ENCODE measurements at places on chromosomes 7 and 10.

DNA sequence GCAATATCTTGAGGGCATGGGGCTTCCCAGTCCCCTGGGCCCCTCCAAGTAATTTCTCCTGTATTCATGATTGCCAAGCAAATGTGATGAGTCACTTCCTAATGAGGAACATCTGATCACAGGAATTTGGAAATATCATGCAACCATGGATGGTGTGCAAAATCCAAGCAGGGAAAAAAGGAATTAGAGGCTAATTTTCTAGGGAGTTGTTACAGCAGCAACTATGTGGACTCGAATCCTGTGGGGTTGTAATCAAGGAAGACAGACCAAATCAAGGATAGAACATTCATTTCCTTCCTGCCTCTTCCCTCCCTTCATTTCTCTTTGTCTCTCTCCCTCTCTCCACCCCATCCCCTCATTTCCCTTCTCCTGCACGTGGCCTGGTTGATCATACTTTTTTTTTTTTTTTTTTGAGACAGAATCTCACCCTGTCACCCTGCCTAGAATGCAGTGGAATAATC is 23.9 kb upstream of the AGFG2 start:
- DNase-seq = no peak

- no peak for DNase-seq
Observed at GRCh38 chr10:104339469-104340110, 1.3 kb upstream of the ITPRIP start.

GRCh38 chr10:114043532-114044246 is at the start of gene ADRB1:
ADRB1 (plus strand) TSS chr10:114043866; CDS start chr10:114044133, 267 bp downstream.
- peak; percentile 73 for DNase-seq

DNA sequence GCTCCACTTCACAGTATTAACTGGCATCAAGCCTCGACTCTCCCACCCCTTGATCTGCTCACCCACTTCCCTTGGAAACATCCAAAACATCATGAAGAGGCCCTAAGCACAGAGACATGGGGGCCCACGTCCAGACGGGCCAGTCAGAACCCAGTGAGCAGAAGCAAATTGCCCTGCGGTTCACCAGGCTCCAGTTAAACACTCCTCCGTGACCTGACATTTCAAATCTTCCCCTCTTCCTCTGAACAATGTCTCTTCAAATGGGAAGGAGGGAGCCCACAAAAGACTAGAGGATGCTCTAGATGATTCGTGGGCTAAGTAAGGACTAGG is 44.8 kb downstream of the CLEC2L start:
- DNase-seq = no peak

DNA sequence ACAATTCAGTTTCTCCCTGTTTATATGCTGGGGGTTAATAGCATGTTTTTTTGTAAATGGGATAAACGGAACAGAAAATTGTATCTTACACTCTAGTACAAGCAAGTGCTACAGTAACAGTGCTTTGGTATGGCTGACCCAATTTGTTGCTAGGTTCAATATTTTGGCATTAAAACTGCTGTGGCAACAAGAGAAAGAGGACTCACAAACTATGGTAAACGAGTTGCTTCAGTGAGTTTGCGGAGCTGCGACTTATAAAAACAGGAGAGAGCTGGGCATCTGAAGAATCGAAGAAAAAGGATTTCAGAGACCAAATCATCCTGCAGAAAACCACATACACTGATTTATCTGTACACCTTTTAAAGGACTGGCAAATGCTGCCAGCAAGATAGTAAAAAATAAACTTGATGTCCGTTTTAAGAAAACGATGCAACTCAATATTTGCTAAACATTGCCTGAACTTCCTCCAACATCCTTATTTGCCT is 2.2 kb downstream of the GLUD1 start:
- no peak for DNase-seq

GRCh38 chr10:123862421-123863182 is 29.0 kb downstream of the CPXM2 start:
- no peak for DNase-seq

DNA sequence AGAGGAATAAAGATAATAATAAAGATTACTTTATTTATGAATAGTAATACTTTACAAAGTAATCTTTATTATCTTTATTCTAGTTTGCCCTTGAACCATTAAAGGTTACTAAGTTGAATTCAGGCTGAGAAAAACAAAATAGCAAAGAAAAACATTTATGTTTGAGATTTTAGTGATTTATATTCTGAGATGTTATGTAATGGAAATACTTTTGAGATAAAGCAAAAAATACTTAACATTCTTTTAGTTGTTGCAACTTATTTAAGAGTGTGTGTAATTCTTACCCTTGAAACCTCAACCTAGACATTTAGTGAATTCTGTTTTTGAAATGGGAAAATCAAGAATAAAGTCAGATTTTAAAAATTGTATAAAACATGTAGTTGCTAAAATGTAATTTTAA is 40.0 kb downstream of the MINPP1 start:
- no peak for DNase-seq

GRCh38 chr10:97090035-97090434 is 95.7 kb downstream of the SLIT1 start:
- no peak for DNase-seq

DNA sequence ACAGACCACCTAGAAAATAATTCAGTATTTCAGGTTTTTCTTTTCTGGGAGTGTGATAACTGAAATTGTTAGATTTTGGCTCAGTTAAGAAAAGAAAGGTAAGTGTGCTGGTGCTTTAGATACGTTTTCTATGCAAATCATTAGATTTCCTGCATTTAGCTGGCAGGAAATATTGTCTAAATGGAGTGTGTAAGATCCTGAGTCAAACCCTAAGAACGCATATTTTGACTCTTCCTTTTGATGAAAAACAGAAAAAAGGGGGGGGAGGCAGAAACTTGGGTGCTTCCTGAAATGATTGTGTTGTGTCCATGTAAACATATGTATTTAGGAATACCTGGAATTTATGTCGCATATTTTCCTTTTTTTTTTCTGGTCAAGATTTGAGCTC is 1.2 kb downstream of the GRK5 start:
- no peak for DNase-seq

- no peak for DNase-seq
Observed at GRCh38 chr7:1197997-1198625, 34.6 kb upstream of the UNCX start.

DNA sequence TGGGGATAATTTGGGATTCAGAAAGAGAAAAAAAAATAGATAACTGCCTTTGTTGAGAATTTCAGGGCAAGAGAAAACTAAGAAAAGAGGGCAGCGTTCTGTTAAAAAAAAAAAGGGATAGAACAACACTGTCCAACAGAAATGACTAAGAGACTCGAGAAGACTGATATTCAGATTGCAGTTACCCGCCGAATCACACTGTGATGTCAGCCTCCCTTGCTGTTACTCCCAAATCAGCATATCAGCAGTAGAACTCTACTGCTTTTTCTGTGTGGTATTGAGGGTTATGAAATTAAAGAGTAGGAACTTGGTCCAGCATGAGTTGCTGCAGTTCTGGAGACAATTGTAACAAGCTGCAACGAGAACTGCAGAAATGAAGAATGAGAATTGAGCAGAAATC is 1.9 kb downstream of the GJC3 start:
- no peak for DNase-seq

- DNase-seq = no peak
Observed at GRCh38 chr10:90197766-90198165, 496.4 kb downstream of the KIF20B start.

- no peak for DNase-seq
Observed at GRCh38 chr7:87810726-87811125, 65.4 kb downstream of the SLC25A40 start.

GRCh38 chr10:12769323-12770044 is 232.0 kb downstream of the CCDC3 start:
- no peak for DNase-seq

DNA sequence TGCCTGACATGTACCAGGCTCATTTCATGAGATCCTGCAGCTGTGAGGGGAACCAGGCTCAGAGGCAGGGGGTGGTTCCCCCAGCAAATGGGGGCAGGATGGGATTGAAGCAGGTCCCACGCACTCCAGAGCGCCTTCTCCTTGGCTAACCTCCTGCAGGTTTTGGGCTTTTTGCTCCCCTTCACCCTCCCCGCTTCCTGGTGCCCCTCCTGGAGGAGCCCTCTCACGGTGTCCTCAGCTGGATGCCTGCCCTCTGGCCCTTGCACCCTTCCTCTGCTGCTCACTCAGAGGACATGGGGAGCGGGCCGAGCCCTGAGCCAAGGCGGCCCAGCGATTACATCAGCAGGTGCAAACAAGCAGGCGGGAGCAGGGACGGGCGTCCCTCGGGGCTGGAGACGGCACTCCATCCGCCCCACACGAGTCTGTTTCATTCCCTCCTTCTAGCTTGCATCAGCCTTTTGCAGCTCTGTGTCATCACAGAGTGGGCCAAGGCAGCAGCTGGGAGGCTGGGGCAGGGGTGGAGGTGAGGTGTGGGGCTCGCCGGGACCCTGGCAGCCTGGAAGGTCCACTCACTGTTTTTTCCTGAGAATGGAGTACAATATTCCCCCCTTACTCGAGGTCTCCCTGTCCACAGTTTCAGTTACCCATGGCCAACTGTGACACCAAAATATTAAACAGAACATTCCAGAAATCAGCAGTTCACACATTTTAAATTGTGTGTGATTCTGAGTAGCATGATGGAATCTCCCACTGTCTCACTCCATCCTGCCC is 52.7 kb upstream of the SLC29A3 start:
- DNase-seq = no peak

DNA sequence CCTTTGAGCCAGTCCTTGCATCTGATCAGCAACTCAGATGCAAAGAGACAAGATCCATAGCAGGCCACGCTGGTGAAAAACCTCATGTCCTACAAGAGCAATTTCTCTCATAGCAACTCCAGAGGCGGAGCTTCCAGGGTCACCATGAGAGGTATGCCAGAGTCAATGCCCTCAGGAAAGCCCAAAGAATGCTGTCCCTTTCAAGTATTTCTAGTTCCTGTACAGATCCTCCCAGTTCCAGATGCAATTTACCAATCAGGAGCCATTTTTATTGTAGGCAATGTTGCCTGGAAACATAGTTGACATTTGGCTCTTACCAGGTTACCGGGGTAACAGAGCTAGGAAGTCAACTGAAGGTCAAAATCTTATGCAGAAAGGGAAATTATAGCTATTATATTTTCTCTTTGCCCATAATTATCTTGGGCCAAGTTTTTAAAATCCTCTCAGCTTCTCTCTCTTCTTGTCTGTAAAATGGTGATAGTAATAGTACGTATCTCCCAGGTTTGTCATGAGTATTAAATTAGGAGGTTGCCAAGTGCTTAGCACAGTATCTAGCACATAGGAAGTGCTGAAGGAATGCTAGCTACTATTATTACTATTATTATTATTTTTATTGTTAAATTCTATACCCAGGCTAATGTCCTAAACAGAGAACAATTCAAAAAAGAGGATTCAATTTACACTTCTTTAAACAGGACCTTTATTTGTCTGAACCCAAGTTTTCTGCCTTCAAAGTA is 46.3 kb upstream of the TM9SF3 start:
- no peak for DNase-seq

DNA sequence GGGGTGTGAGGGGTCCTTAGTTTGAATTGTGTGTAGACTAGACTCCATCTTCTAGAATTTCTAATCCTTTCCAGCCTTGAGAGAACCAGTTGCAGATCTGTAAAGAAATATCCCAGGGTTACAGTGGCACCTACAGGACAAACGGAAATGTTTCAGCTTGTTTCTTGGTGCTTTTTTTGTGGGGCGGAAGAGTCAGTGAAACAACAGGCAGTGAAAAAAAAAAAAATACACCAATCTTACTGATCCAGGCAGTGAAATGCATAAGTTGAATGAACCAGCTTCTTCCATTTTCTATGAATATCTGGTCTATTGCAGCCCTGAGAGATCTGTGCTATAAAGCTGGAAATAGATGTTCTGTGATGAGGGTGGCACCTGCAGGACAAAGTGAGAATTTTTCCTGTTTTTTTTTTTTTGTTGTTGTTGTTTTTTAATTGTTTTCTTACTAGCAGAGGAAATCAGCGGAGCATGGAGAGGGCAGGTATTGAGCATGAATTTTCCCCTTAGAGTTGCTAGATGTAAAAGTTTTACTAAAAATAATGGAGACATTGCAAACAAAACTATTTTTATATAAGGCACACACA is 81.9 kb upstream of the DYNC1I1 start:
- DNase-seq = peak; percentile 66

GRCh38 chr10:29407280-29407858 is 118.5 kb downstream of the LYZL1 start:
- no peak for DNase-seq

DNA sequence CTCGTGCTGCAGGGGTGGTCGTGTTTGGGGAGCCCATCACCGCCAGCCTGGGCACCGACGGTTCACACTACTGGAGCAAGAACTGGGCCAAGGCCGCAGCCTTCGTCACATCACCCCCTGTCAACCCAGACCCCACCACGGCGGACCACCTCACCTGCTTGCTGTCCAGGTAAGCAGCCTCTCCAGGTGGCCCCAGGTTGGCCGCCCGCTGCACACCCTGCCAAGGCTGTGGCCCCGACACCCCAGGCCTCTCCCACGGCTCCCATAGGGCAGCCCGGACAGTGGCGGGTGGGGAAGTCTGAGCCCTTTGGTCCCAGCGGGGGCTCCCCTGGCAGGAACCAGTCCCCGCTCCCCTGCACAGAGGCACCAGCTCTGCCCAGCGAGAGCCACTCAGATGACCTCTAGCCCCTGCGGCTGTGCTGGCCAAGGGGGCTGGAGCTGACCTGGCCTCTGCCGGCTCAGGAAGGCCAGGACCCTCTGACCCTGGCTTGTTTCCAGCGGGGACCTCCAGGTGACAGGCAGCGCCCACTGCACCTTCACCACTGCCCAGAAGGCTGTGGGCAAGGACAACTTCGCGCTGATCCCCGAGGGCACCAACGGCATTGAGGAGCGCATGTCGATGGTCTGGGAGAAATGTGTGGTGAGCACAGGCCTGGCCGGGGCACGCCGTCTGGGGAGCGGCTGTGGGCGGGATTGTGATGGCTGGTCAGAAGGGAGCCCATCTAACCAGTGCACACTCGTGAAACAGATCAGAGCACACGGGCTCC is 13.8 kb downstream of the DPYSL4 start:
- DNase-seq = no peak

DNA sequence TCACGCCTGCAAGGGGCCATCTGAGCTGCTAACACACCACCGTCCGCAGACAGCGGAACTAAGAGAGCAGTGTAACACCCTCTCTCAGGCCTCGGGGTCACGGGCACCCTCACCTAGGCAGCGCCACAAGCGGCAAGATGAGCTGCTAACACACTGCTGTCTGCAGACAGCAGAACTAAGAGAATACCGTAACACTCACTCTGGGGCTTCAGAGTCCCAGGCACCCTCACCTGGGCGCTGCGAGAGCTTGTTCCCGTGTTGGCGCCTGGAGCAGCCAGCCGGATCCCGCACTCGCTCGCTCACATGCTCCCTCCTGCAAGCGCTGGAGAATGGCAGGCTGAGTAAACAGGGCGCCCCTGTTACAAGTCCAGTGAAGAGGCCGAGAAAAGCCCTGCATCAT is 160.2 kb downstream of the SRPK2 start:
- DNase-seq = no peak

DNA sequence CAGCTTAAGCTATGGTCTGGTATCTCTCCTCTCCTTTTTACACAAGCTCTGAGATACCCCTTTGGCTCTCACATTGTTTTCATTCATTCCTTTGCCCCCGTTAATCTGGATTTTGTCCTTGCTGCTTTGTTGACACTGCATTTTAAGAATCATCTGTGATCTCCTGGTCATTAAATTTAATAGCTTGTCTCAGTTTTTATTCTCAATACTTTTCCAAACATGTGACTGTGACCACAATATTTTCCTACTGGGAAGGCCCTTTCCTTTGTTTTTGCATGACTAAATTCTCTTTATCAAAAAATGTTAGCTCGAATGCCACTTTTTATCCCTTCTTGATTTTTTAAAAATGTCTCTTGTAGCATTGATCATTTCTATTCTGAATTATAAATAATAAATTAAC is 171.2 kb downstream of the SUGCT start:
- no peak for DNase-seq

Data from AML-193 (cell line).